Neural cell (in vitro differentiated cells): ENCODE measurements at places on chromosomes 2 and 18. TPM values are rescaled to one million over a fixed set of nuclear protein-coding genes. Genes with fewer than 3 reads are reported as not detected.

Gene FKBP1B
- polyA plus RNA-seq = 154 and 183 TPM in 2 replicates

Gene DSG3
- polyA plus RNA-seq = not detected in 2 replicates

Gene SLC38A11
- polyA plus RNA-seq = not detected in 2 replicates

Gene PTPN2
- polyA plus RNA-seq = 45.2 and 45.7 TPM in 2 replicates

Gene FBXO15
- polyA plus RNA-seq = 6.1 and 9.2 TPM in 2 replicates
